ENCODE measurements at places on chromosomes 3 and 15. TPM values are rescaled to one million over a fixed set of nuclear protein-coding genes. Genes with fewer than 3 reads are reported as not detected.
A peak's percentile ranks its signal among the peaks of the same experiment; 100 is the strongest.

Gene ITPKA
- 2.2 TPM for polyA plus RNA-seq

Gene CMSS1
- polyA plus RNA-seq, result 12.5 TPM

Gene DCLK3
- polyA plus RNA-seq, result not detected

Gene HTR3E
- not detected for polyA plus RNA-seq

Gene SLC22A14
- 0.10 TPM for polyA plus RNA-seq

Gene CPNE9
- polyA plus RNA-seq, result not detected

Gene BBX
- polyA plus RNA-seq, result 13.6 TPM

Gene NISCH
- polyA plus RNA-seq, result 86.0 TPM

Gene DOCK3
- 0.10 TPM for polyA plus RNA-seq

Gene KPNA4
- 12.9 TPM for polyA plus RNA-seq

Gene BCHE
- 1.5 TPM for polyA plus RNA-seq

Gene SYNPR
- polyA plus RNA-seq, result not detected

Gene ITIH1
- polyA plus RNA-seq, result not detected

Gene POMGNT2
- polyA plus RNA-seq, result 19.4 TPM

Gene TNIK
- 2.8 TPM for polyA plus RNA-seq

Gene TPRG1
- polyA plus RNA-seq, result 0.17 TPM

Gene OPA1
- 17.8 TPM for polyA plus RNA-seq

DNA sequence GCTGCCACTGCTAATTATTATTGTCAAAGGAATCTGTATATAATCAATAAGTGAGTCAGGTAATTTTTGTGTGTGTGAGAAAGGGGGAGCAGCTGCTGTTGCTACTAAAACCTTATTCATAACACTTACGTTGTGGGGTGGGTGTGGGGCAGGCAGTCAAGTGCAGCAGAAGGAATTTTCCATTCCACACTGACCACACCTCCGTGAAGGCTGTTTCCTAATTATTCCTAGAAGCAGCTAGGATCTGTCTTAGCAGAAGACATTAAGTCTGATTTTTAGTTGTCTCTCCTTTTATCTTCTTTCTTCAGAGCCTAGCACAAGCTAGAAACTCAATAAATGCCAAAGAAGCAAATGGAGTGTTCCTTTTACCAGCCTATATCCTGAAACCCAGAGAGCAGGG is 4.0 kb upstream of the U2SURP start:
- no peak for DNase-seq

GRCh38 chr3:121581691-121582090 is 11.5 kb upstream of the FBXO40 start:
- DNase-seq, result no peak

DNA sequence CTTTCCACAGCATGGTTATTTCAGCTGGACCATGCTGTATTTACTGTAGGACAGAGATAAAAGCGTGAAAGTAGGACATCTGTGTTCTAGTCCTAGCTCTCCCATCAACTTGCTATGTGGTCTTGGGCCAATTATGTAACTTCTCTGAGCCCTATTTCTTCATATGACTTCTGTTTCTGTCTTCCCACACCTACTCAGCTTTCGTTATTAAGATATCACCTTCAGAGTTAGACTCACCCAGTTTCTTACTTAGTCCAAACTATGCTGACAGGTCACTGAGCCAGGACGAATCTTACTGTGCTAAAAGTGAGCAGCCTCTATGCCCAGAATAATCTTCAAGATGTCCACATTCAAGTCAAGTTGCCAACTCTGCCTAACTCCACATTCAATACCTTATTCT is 283.7 kb downstream of the IL5RA start:
- no peak for DNase-seq

DNA sequence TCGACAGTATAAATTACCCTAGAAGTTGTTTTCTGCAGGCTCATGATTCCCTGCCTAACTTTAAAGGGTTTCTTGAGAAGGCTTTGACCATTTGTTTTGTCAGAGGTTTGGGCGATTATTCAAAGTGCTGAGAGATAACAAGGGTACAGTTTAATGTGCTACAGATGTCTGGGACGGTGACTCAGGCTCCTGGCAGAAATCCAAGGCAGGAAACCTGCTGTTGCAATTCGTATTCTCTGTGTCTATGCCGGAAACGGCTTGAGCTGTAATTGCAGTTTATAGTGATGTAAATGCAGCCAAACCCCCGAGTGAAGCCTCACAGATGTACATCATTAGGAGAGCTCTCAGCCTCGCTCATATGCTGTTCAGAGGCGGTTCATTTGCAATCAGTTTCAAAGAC is 65.6 kb downstream of the SYNPR start:
- peak; percentile 92 for DNase-seq

DNA sequence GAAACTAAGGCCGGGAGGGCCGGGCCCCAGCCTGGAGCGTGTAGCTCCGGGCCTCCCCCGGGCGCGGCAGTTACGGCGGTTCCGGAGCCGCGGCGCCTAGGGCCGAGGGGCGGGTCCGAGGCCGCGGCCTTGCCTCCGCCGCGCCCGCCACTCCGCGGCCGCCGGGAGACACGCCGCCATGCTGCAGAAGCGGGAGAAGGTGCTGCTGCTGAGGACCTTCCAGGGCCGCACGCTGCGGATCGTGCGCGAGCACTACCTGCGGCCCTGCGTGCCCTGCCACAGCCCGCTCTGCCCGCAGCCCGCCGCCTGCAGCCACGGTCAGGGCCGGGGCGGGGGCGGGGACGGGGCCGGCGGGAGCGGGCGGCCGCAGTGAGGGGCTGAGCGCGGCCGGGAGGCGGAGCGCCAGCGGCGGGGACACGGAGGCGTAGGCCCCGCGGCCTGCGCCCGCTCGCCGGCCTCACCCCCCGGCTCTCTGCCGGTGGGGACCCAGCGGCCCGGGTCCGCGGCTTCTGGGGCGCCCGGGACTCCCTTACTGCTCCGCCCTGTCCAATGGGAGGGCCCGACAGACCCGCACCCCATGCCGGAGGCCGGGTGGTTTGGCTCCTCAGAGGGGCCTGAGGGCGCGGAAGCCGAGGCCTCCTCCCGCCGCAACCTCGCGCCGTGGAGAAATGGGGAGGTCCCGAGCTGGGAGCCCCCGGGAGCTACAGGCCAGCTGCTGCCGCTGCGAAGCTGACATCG is at the start of gene DIS3L:
Gene DIS3L (plus strand): TSS at position 150 of the 738 bp plus-strand sequence. CDS start 29 bp downstream, at position 179.
- DNase-seq, result peak; percentile 20

DNA sequence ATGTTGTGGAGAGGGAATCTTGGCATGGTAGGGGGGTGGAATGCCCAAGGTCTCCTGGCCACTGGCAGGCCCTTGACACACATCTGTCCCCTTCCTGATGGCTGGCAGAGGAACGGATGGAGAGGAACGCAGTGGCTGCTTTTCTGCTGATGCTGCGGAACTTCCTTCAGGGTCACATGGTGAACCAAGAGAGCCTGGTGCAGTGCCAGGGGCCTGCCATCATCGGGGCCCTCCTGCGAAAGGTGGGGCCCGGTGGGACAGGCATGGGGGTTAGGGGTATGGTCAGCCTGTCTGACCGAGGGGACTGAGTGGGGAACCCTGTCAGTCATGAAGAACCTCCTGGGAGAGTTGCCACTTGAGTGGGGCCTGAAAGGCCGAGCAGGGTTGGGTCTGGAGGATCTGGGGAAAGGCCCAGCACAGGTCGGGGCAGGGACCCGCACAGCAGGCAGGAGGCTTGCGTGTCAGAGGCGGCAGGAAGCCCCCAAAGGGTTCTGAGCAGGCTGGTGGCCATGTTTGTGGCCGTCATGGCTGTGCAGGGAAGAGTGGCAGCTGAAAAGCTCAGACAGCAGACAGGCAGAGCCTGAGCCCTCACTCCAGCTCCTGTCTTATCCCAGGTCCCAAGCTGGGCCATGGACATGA is 18.1 kb downstream of the NBEAL2 start:
- no peak for DNase-seq

- DNase-seq, result no peak
These were observed 27.6 kb downstream of the SPTBN5 start for GRCh38 chr15:41866263-41866703.

DNA sequence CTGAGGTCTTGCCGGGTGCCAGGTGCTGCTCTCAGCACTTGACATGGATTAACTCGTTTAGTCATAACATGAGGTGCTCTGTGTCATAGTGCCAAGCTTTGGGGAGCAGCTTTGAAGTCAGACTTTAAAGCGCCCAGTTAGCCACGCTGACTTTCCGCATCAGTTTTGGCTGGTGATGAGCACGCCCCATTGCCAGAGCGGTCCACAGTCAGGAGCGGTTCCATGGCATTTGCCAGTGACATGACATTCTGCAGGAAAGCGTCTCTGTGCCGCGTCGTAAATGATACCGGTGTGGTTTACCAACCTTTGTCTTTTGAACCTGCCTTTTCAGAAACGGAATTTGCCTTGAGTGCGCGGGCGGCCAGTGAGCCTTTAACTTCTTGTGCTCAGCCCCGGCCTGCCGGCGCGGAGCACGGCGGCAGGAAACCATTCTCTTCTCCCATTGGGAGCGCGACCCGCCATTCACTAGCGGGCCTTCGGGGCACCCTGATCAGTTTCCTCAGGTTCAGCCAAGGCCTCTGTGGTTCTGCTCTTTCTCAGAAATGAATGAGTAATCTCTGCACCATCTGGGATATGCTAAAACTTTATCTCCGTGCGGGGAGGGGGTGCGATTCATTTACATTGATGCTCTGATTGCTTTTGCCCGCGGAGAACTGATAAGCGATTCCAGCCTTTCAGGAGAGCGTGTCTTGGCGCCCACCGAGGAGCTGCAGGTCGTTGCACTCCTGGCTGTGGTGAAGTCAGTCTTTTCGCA is 1.7 kb upstream of the SLC2A2 start:
- DNase-seq, result peak; percentile 92

GRCh38 chr3:35733341-35733740 is 94.0 kb downstream of the ARPP21 start:
- DNase-seq, result no peak

DNA sequence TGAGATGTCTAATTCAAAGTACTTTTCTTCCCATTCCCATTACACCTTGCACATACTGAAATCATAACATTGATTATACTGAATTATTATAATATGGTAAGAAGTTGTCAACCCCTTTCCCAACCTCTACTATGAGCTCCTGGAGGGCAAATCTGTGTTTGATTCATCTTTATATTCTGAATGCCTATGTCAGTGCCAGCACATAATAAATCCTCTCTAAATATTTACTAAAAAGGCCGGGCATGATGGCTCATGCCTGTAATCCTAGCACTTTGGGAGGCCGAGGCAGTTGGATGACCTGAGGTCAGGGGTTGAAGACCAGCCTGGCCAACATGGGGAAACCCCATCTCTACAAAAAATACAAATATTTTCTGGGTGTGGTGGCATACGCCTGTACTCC is 392.5 kb upstream of the CADM2 start:
- no peak for DNase-seq

- peak; percentile 68 for DNase-seq
These were observed 36.6 kb upstream of the MAGEF1 start for GRCh38 chr3:184748219-184749135.

DNA sequence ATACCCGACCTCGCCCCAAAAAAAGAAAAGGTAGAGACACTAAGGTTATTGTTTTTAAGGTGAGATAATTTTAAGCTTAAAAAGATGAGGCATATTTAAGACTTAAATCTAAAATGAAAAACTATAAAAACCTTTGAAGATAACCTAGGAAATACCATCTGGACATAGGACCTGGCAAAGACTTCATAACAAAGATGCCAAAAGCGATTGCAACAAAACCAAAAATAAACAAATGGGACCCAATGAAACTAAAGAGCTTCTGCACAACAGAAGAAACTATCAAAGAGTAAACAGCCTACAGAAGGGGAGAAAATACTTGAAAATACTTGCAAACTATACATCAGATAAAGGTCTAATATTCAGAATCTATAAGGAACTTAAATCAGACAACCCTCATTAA is 80.9 kb downstream of the TMCC1 start:
- no peak for DNase-seq

- DNase-seq, result peak; percentile 7
These were observed 5.3 kb downstream of the BRPF1 start for GRCh38 chr3:9736831-9737230.

DNA sequence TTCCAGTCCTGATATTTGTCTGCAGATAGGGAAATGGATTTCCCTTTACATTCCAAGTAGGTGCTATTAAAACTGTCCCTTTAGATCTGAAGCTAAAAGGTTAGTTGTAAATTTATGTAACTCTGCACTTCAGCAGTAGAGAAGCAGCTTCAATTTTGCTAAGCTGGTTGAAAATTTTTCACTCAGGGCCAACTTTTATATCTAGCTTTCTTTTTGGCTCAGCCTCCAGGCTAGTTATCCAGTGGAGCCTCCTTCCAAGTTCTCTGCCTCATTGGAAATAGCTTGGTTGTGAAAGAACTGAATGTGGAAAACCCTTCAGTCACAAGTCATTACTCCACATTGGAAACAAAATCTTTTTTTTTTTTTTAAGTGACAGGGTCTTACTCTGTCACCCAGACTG is 8.2 kb upstream of the ZNF660 start:
- no peak for DNase-seq

DNA sequence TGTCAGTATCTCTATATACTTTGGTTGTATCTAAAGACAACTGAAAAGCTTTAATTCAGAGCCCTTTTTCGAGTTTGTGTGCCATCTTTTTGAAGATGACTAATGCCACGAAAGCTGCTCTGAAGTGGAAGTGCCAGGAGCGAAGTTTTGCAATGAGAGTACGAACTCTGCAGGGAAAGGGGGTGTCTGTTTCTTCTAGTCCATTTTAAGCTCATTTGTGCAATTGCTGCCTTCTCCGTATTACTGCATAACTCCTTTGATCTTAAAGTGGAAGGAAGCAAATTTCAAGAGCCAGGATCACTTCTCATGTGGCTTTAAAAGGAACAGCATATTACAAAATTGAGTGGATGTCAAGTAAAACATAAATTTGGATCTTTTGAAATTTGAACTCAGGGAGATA is 245.3 kb downstream of the FEZF2 start:
- DNase-seq, result no peak

DNA sequence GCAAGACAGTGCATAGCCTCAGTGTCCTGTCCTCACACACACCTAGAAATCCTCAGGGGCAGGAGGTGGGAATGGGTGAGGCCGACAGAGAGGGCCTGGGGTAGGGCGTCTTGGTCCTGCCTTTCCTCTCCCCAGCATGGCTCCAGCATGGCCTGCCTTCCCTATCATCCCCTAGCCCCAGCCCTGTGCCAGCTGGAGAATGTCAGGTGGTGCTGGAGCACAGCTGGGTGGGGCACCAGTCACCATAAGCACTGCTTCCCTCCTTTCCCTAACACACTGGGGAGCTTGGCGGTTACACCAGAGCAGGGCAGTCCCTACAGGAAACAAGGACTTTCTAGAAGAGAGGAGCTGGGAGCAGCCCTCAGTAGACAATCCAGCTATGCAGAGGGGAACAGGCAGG is 236.8 kb downstream of the KLF13 start:
- DNase-seq, result no peak

DNA sequence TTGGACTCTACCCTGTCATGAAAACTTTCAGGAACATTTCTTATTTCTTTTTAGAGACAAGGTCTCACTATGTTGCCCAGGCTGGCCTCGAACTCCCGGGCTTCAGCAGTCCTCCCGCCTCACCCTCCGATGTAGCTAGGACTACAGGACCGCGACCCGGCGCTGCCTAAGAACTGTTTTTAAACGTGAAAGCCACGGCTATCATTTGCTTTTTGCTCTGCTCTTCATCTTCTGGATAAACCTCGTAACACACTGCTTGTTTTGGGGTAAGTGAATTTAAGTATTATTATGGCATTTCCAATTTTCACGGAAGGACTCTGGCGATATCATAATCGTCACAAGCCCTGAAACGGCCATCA is 14.3 kb upstream of the CCNL1 start:
- no peak for DNase-seq

- peak; percentile 59 for DNase-seq
These were observed 23.3 kb downstream of the CFAP161 start for GRCh38 chr15:81157195-81157938.

Measured in IMR-90 (cell line).